ENCODE measurements at places on chromosomes 4 and X.

DNA sequence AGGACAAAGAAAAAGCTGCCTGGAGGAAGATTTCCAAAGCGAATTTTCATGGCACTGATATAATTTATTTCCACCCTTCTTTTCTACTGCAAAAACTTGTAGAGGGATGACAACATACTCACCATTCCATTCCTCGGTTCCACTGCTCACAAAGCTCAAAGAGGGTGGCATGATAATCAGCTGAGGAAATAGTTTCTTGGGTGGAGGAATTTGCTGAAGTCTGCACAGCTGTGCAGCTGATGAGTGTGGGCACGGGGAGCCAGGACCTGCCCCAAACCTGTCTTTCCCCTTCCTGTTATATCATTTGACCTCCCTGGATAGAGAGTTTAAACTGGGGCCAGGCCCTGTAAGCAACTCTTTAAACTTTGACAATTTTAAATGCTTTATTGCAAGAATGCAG, 160.6 kb downstream of the PACRGL start:
- H3K36me3 ChIP-seq, result no peaks in the 10 kb centered on the region
- no peak overlapping the region for H3K27ac ChIP-seq
- DNase-seq, result no peak
- no peaks in the 10 kb centered on the region for H3K4me1 ChIP-seq

GRCh38 chr4:145281951-145282350, 101.6 kb upstream of the OTUD4 start:
- no peak overlapping the region for H3K4me3 ChIP-seq
- H3K27ac ChIP-seq, result no peak overlapping the region
- no peaks in the 10 kb centered on the region for H3K36me3 ChIP-seq
- H3K4me1 ChIP-seq, result no peaks in the 10 kb centered on the region
- DNase-seq, result no peak

GRCh38 chrX:39525758-39526157, 572.0 kb downstream of the BCOR start:
- no peaks in the 10 kb centered on the region for H3K4me1 ChIP-seq
- no peak overlapping the region for H3K4me3 ChIP-seq
- H3K36me3 ChIP-seq, result no peaks in the 10 kb centered on the region
- DNase-seq, result no peak
- no peaks in the 10 kb centered on the region for H3K27me3 ChIP-seq
- H3K27ac ChIP-seq, result no peak overlapping the region

DNA sequence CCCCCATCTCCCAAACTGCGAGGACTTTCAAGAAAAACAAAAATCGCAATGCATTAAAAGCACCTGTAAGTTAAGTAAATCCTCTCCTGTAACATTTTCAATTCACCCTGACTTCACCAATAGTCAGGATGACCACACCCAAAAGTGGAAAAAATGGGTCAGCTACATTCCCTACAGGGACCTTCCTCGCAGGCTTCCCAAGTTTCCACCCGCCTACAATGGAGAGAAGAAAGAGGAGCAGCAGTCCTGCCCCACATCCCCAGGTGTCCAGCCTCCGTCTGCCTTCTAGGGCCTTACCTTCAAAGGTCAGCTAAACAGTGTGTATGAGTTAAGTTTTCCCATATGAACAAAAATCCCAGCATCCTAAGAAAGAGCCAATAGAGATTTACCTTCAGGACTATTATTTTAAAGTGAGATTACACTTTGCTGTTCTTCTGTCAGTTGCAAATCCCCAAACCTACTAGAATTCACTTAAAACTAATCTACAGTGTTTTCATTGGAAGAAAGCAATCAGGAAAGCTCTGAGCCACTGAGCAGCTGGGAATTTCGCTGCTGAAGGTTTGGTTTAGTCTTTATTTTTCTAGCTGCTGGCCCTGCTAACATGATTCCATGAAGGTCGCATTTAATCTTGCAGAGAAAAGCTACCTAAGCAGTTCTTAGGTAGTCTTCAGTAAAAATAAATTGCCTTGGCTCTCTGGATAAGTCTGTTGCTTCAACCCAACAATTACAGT, 12.5 kb downstream of the IRF2 start:
- no peak for DNase-seq
- H3K27ac ChIP-seq, result peak overlapping the region; percentile 32
- H3K27me3 ChIP-seq, result no peaks in the 10 kb centered on the region
- H3K4me1 ChIP-seq, result peaks cover 61% of the 10 kb centered on the region

GRCh38 chr4:899556-899906, 32.6 kb downstream of the GAK start:
- no peaks in the 10 kb centered on the region for H3K4me1 ChIP-seq
- H3K27ac ChIP-seq, result no peak overlapping the region
- H3K36me3 ChIP-seq, result peaks cover 34% of the 10 kb centered on the region
- DNase-seq, result no peak
- H3K4me3 ChIP-seq, result no peak overlapping the region
- no peaks in the 10 kb centered on the region for H3K27me3 ChIP-seq

DNA sequence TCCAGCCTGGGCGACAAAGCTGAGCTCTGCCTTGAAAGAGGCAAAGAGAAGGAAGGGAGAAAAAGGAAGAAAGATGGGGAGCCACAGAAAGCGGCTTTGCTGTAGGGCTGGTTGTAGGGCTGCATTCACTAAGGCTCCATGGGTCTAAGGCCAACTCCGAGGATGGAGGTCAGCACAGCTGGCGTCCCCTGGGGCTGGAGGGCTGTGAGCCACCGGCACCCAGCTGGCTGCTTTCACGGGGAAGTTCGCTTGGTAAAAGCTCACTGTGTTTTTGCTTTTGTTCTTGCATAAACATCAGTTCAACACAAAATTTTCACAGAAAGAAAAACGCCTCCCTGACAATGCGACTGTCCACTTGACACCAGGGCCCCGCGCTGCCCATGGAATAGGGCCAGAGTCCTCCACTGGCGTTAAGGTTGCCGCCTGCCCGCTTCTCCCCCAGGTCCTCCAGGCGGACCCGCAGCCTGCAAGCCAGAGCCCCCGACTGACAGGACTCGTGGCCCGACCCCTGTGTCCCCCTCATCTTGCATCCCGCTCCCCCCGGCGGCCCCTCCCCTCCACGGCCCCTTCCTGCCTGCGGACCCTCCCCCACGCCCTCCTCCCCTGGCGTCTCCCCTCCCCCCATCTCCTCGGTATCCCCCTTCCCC, 1.1 kb downstream of the RNF212 start:
- no peaks in the 10 kb centered on the region for H3K4me1 ChIP-seq
- H3K27ac ChIP-seq, result no peak overlapping the region
- no peak overlapping the region for H3K4me3 ChIP-seq
- no peak for DNase-seq

- H3K27ac ChIP-seq, result no peak overlapping the region
- peak overlapping the region; percentile 65 for H3K4me3 ChIP-seq
- no peak for DNase-seq
- no peaks in the 10 kb centered on the region for H3K36me3 ChIP-seq
- peaks cover 2% of the 10 kb centered on the region for H3K4me1 ChIP-seq
Observed at GRCh38 chr4:59818656-59819055, 1381.5 kb upstream of the ADGRL3 start.

- no peaks in the 10 kb centered on the region for H3K4me1 ChIP-seq
- no peak for DNase-seq
- H3K27me3 ChIP-seq, result no peaks in the 10 kb centered on the region
- no peak overlapping the region for H3K27ac ChIP-seq
- no peak overlapping the region for H3K4me3 ChIP-seq
Observed at GRCh38 chr4:182738283-182739047, 178.7 kb downstream of the DCTD start.

GRCh38 chr4:106048250-106048971, 153.1 kb downstream of the NPNT start:
- no peaks in the 10 kb centered on the region for H3K36me3 ChIP-seq
- no peaks in the 10 kb centered on the region for H3K4me1 ChIP-seq
- no peak overlapping the region for H3K4me3 ChIP-seq

- peaks cover 46% of the 10 kb centered on the region for H3K27me3 ChIP-seq
- peak within 1 kb of the TSS; percentile 58 for H3K4me3 ChIP-seq
- H3K27ac ChIP-seq, result no peak within 1 kb of the TSS
- no peak for DNase-seq
Observed at GRCh38 chr4:74364652-74365491, at the start of gene EREG. TSS of gene EREG (plus strand) at chr4:74365145. CDS start at chr4:74365309, 164 bp downstream.

- no peak overlapping the region for H3K4me3 ChIP-seq
- H3K36me3 ChIP-seq, result no peaks in the 10 kb centered on the region
- peaks cover 5% of the 10 kb centered on the region for H3K4me1 ChIP-seq
- no peak for DNase-seq
- H3K27ac ChIP-seq, result no peak overlapping the region
Observed at GRCh38 chrX:119231936-119232445, 4.1 kb upstream of the PGRMC1 start.

GRCh38 chr4:95142932-95143331, 385.2 kb downstream of the BMPR1B start:
- no peak for DNase-seq
- H3K4me3 ChIP-seq, result no peak overlapping the region
- no peak overlapping the region for H3K27ac ChIP-seq
- no peaks in the 10 kb centered on the region for H3K4me1 ChIP-seq
- no peaks in the 10 kb centered on the region for H3K36me3 ChIP-seq

- no peak for DNase-seq
- H3K36me3 ChIP-seq, result no peaks in the 10 kb centered on the region
- H3K27ac ChIP-seq, result no peak overlapping the region
- no peaks in the 10 kb centered on the region for H3K4me1 ChIP-seq
Observed at GRCh38 chrX:29196501-29196900, 609.3 kb downstream of the IL1RAPL1 start.

GRCh38 chr4:73646117-73646516, 25.9 kb upstream of the RASSF6 start:
- H3K27me3 ChIP-seq, result peaks cover 7% of the 10 kb centered on the region

DNA sequence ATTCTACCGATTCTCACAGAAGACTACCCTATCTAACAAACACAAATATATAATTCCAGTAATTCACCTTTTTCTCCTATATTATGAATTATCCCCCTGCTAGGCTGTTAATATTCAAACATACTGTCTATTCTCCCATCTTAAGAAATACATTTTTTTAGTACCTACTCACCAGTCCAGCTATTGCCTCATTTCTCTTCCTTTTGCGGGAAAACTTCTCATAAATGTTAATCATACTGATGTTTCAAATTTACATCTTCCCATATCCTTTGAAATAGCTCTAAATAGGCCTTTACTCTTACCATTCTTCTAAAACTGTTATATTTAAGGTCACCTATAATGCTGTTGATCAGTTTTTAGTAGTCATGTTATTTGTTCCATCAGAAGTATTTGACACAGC, 759.1 kb upstream of the SLIT2 start:
- H3K4me1 ChIP-seq, result no peaks in the 10 kb centered on the region
- no peaks in the 10 kb centered on the region for H3K27me3 ChIP-seq
- no peak overlapping the region for H3K4me3 ChIP-seq
- H3K36me3 ChIP-seq, result no peaks in the 10 kb centered on the region

DNA sequence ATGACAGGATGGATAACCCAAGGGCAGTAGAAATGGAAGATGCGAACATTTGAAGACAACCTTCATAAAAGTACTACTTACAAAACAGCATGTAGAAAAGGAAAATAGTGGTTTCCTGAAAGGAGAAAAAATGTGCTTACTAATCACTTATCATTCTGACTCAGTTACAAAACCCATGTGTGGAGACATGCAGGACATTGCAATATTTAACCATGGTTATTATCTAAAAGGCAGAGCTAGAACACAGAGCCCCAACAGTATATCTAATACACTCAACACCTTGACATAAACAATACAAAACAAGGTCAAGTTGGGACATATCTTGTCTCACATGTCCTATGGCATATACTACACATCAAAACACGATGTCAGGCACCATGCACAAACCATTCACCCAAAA, 55.9 kb downstream of the EIF4E start:
- peaks cover 9% of the 10 kb centered on the region for H3K4me1 ChIP-seq
- H3K36me3 ChIP-seq, result peaks cover 9% of the 10 kb centered on the region
- no peak overlapping the region for H3K27ac ChIP-seq
- H3K4me3 ChIP-seq, result no peak overlapping the region
- H3K27me3 ChIP-seq, result no peaks in the 10 kb centered on the region
- no peak for DNase-seq

DNA sequence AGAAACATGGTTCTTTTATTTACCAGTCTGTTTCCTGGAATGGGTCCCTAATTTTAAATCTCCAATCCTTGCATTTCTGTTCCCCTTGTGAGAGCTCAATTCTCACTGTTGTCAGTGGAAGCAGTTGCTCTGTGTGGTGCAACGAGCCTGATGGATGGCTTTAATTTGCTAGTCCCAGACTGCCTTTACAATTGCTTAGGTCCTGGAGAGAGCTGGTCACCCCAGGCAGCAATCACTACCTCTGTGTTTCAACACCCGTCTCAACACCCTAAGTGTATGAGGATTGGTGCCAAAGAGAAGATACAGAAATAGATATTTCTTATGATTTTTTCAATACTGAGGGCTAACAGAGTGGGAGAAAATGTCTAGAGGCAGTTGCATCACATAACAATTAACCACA, 873.8 kb downstream of the GLUD2 start:
- H3K4me3 ChIP-seq, result no peak overlapping the region
- H3K36me3 ChIP-seq, result no peaks in the 10 kb centered on the region
- no peak overlapping the region for H3K27ac ChIP-seq
- H3K4me1 ChIP-seq, result no peaks in the 10 kb centered on the region
- no peaks in the 10 kb centered on the region for H3K27me3 ChIP-seq

DNA sequence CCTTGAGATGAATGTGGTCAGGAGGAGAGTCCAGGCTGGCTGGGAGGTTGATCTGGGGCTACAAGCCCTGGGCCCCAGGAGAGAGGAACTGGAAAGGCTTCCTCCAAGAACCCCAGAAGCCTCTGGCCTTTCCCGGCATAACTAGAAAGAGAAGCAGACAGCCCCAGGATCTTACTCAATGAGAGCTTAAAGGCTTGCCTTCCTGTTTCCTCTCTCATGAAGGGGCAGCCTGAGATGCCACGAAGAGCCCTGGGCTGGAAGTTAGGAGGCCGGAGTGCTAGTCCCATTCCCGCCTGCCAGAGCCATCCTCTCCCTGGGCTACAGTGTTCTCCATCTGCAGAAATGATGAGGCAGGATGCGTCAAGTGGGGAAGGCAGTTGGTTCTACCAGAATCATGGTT, 20.1 kb upstream of the XPNPEP2 start:
- H3K27ac ChIP-seq, result no peak overlapping the region
- no peaks in the 10 kb centered on the region for H3K27me3 ChIP-seq
- no peak for DNase-seq
- no peak overlapping the region for H3K4me3 ChIP-seq

DNA sequence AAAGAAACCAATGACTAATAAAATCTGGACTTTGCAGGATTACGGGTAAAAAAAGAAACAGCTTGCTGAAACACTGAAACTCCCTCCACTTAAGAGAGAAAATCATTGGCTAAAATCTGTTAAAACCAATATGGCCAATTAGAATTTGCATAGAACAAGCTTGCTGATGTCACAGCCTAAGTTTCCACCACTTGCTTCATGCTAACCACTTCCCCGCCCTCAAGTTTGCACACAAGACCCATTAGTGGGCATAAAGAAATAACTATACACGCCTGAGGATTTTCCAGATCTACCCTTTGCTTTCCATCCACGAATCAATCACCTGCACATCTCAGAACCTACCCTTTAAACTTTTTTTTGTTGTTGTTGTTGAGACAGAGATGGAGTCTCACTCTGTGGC, 42.7 kb upstream of the PHEX start:
- DNase-seq, result no peak
- H3K36me3 ChIP-seq, result peaks cover 64% of the 10 kb centered on the region

- no peaks in the 10 kb centered on the region for H3K4me1 ChIP-seq
- no peak for DNase-seq
- no peak overlapping the region for H3K27ac ChIP-seq
Observed at GRCh38 chr4:131052646-131053045, 1956.7 kb downstream of the C4orf33 start.

All from activated T-helper 2 cell treated with anti-CD3 and anti-CD28 coated beads, Interferon-gamma antibody, Interleukin-2, Interleukin-4, amounts not matched to agents 10 μg/mL and 5 μg/mL and 100 μg/mL, durations not matched to agents 14 hours and 24 hours and 36 hours (primary cell).